ENCODE measurements at places on chromosomes 1 and 21.

GRCh38 chr1:172905452-172905851 is 145.3 kb downstream of the TNFSF18 start:
- DNase-seq = no peak

GRCh38 chr1:27349784-27350662 is 8.2 kb downstream of the SYTL1 start:
- no peak for DNase-seq

- DNase-seq = no peak
Observed at GRCh38 chr1:167784876-167785550, 63.2 kb downstream of the MPZL1 start.

DNA sequence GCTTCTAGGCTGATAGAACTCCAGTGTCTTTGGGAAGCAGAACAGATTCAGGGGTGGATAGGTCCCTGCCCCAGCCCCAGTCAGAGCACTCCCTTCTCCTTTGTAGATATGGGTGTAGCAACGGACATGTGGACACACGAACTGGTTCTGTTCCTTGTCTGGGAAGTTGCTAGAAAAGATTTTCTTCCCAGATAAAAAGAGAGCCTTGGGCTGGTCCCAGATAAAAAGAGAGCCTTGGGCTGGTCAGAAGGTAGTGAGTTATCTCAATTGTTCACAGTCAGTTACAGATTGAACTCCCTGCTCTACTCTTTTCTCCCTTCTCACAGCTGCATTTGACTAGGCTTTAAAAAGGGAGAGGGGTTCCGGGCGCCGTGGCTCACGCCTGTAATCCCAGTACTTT is 7.4 kb upstream of the EFNA1 start:
- DNase-seq = no peak

- no peak for DNase-seq
Observed at GRCh38 chr1:45796946-45797345, 6.5 kb upstream of the MAST2 start.

- DNase-seq = no peak
Observed at GRCh38 chr1:190667914-190668313, 190.2 kb upstream of the BRINP3 start.

Data from NCI-H1417 treated with DMSO at 0.1 percent for 48 hours (cell line).